ENCODE measurements at places on chromosomes 5 and 9. TPM values are rescaled to one million over a fixed set of nuclear protein-coding genes. Genes with fewer than 3 reads are reported as not detected.

DNA sequence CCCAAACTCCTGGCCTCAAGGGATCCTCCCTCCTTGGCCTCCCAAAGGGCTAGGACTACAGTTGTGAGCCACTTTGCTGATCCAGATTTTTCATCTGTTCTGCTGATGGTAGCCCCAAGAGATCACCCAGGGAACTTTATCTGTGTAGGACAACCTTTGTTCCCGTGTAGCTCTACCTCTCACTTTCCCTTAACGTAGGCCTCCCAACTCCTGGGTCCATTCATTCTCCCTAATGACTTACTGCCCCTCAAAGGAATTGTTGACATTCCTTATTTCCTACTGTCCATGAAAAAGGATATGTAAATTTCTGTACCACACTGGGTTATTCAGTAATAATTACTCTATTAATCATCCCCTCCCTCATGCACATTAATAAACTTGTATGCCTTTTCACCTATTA is 51.0 kb upstream of the PHF24 start:
- peaks cover 4% of the 10 kb centered on the region for H3K27me3 ChIP-seq
- DNase-seq, result no peak
- no peak overlapping the region for H3K4me3 ChIP-seq
- H3K4me1 ChIP-seq, result no peaks in the 10 kb centered on the region
- H3K36me3 ChIP-seq, result no peaks in the 10 kb centered on the region
- H3K27ac ChIP-seq, result no peak overlapping the region

DNA sequence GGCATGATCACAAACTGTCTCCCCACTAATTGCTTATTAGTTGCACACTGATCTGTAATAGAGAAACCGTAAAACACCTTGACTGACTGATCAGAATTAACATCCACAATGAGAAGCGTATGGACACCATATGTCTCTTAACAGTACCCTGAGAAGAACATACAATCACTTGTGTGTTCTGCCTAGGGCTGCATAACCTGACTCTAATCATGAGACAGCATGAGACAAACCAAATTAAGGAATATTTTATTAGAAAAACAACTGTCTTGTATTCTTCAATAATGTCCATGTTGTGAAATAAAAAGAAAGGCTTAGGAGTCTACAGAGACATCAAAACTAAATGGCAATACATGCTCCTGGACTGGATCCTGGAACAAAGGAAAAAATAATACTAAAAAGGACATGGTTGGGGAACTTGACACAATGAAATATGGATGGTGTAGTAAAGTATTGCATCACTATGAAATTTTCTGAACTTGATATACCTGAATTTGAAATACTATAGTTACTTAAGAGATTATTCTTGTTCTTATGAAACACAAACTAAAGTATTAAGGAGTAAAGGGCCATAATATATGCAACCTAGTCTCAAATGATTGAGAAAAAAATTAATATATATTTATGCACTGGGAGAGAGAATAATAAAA is 162.1 kb downstream of the CWC27 start:
- no peaks in the 10 kb centered on the region for H3K36me3 ChIP-seq

DNA sequence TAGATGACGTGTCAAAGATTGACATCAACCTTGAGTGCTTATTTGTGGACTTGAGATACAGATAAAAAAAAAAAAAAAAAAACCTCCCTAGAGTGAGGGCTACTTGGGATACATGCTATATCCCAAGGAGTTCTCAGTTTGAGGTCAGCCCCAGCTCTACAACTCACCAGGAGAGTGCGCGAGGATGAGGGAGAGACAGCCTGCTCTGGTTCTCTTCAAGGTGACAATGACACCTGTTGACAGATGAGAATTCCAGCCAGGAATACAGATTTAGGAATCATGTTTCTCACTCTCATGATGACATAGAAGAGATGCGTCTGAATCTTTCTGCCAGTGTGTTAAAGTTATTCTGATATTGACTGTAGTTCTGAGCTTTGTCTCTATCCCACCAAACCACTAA is 24.9 kb upstream of the ARHGAP26 start:
- H3K4me1 ChIP-seq, result no peaks in the 10 kb centered on the region
- H3K27me3 ChIP-seq, result no peaks in the 10 kb centered on the region
- no peak overlapping the region for H3K4me3 ChIP-seq
- no peaks in the 10 kb centered on the region for H3K36me3 ChIP-seq

The PDCD1LG2 gene
- total RNA-seq, result 6.3 TPM

The CER1 gene
- not detected for total RNA-seq

Data from upper lobe of right lung (tissue), 1 donor.